Stimulated activated CD8-positive, alpha-beta memory T cell treated with anti-CD3 and anti-CD28 coated beads, Interleukin-7, amount 100 ng/mL, for 1 hour (primary cell): ENCODE measurements at places on chromosomes 5 and 9.

- no peak for DNase-seq
These were observed 23.7 kb downstream of the SLC6A7 start for GRCh38 chr5:150213530-150213929.

DNA sequence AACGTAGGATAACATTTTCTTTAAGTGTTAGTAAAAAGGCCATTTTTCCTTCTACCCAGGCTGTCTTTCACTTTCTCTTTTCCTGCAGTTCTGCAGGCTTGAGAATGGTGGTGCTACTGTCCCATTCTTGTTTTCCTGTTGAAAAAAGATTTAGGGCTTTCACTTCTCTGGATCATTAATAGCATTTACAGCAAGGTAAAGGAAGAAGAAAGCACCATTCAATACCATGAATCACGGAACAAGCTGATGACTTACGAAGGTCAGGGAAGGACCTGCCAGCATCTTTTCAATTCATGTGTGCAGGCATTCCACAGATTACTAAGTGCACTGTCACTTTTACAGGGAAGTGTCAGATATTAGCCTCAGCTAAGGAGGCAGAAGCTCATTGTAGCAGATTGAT is 292.8 kb downstream of the YTHDC2 start:
- DNase-seq: no peak

GRCh38 chr5:59923465-59923864 is 29.9 kb upstream of the PDE4D start:
- no peak for DNase-seq

GRCh38 chr5:76718880-76719279 is 3.0 kb downstream of the F2R start:
- DNase-seq: no peak

GRCh38 chr9:116685166-116685565 is 1.9 kb upstream of the TRIM32 start:
- no peak for DNase-seq

- DNase-seq: no peak
These were observed at the start of gene NREP for GRCh38 chr5:111756581-111757354. NREP (minus strand) TSS chr5:111757194; CDS start chr5:111755772, 1,422 bp downstream.

DNA sequence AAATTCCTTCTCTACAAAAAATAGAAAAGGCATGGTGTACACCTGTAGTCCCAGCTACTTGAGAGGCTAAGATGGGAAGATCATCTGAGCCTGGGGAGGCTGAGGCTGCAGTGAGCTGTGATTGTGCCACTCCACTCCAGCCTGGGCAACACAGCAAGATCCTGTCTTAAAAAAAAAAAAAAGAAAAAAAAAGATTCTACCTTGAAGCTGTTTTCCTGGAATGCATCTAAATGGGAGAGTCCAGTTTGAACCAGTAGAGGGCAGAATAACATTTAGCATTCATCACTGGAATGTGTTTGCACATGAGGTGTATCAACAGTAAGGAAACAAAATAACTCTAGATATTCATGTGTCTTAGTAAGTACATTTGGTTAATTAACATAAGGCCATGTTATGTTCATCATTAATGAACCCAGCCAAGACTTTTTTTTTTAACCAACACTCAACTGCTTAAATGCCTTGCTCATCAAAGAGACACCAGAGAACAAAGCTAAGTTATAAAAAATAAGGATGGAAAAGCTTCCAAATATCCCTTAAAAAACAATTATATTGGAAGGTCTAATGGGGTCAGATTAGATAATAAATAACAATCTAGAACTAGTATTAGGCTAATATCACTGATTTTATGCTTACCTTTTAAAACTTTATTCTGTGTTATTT is 16.1 kb downstream of the IFNE start:
- no peak for DNase-seq

- DNase-seq: no peak
These were observed 9.0 kb upstream of the QSOX2 start for GRCh38 chr9:136254381-136255165.

- no peak for DNase-seq
These were observed 329.0 kb downstream of the PARP8 start for GRCh38 chr5:50995285-50995942.

- DNase-seq: no peak
These were observed 141.2 kb upstream of the SLC28A3 start for GRCh38 chr9:84481636-84482218.

GRCh38 chr9:5596173-5596572 is 32.7 kb upstream of the RIC1 start:
- no peak for DNase-seq

- no peak for DNase-seq
These were observed 218.9 kb downstream of the TMEM161B start for GRCh38 chr5:88049737-88050136.

- DNase-seq: no peak
These were observed at the start of gene HSD17B3 for GRCh38 chr9:96302021-96302420. HSD17B3 (minus strand) TSS chr9:96302176; CDS start chr9:96302104, 72 bp downstream.

DNA sequence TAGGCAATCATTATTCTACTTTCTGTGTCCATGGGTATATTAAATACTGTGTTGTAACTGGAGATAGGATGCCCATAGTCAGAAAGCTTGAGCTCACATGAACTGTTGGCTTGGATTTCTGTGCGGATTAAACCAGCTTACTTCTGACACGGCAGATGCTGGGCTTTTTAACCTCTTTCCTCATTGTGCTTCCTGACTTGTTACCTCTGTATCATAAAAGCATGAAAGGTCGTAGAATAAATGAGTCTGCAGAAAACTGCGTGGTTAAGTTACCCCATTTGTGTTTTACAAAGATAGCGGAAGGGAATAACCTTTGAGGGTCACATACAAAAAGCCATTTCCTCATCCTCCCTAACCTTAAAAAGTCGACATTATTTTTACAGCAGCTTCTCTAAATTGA is 199.5 kb upstream of the DMRT1 start:
- no peak for DNase-seq

- DNase-seq: no peak
These were observed 382.3 kb downstream of the ACTL7B start for GRCh38 chr9:108473209-108474112.

- no peak for DNase-seq
These were observed 176.2 kb downstream of the DENND1A start for GRCh38 chr9:123753669-123754258.

DNA sequence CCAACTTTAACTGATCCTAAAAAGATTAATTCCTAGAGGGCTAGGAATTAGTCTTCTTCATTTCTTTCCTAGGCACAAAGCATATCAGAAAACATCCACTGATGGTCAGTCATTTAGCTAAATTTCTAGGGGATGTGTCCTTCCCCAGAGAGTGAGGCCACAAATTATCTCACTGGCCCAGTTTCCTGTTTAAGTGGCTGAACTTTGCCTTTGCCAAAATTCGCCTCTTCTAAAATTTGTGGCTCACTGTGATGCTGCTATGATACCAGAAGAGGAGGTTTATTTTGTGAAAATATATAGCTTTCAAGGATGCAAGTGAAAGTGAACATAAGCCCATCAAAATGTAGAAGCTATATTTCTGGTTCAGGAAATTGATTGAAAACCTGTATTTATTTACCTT is 98.1 kb upstream of the FER start:
- no peak for DNase-seq

GRCh38 chr9:120873512-120873911 is 3.5 kb downstream of the PHF19 start:
- no peak for DNase-seq

DNA sequence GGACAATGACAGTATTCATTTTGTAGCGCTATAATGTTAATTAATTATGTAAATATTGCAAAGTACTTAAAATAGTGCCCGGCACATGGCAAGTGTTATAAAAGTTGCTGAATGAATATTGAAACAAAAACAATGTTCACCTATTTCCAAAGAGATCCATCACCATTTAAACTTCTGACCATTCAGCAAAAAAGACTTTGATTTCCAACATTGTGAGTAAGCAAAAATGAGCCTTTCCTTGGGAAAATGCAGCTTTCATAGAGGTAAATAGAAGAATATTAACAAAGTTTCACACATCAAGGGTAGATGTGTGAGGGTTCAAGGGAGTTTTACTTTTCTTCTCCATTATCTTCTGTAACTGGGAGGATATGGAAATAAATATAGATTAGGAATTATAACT is 1089.4 kb upstream of the C9orf72 start:
- no peak for DNase-seq
